ENCODE measurements at places on chromosomes 2 and 18. TPM values are rescaled to one million over a fixed set of nuclear protein-coding genes. Genes with fewer than 3 reads are reported as not detected.

CDH19 gene
- 6.3 TPM for polyA plus RNA-seq

PER2 gene
- polyA plus RNA-seq, result 1.3 TPM

DNA sequence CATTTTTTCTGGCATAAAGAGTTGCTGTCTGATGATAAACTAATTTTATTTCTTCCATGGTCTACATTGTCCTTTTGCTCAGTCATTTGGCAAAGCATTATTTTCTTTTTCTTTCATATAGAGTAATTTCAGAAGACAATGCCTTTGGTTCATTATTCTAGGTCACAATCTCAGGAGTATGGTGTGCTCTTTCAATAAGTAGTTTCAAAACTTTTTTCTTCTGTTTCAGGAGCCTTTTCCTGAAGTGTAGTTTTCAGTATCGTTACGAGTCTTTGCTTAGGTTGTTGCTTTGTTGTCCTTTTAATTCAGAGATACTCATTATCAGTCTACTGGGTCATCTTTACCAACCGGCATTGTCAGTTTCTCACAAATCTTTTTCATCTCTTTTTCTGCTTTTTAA lies 100.4 kb upstream of the GPC1 start:
- no peaks in the 10 kb centered on the region for H3K36me3 ChIP-seq
- no peak overlapping the region for H3K4me3 ChIP-seq
- no peaks in the 10 kb centered on the region for H3K4me1 ChIP-seq
- H3K27me3 ChIP-seq, result no peaks in the 10 kb centered on the region
- H3K27ac ChIP-seq, result no peak overlapping the region

GAD1 gene
- 9.9 TPM for polyA plus RNA-seq

DNA sequence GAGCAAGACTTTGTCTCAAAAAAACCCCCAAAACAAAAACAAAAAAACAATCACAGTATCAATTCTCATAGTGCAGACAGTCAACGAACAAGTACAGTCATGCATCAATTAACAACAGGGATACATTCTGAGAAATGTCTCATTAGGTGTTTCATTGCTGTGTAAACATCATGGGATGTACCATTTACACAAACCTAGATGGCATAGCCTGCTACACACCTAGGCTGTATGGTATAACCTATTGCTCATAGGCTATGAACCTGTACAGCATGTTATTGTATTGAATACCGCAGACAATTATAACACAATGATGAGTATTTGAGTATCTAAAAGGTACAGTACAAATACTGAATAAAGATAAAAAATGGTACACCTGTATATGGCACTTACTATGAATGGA lies 67.8 kb upstream of the LMAN1 start:
- no peaks in the 10 kb centered on the region for H3K27me3 ChIP-seq
- no peaks in the 10 kb centered on the region for H3K36me3 ChIP-seq
- no peak overlapping the region for H3K4me3 ChIP-seq
- no peak overlapping the region for H3K27ac ChIP-seq
- no peaks in the 10 kb centered on the region for H3K4me1 ChIP-seq

DNA sequence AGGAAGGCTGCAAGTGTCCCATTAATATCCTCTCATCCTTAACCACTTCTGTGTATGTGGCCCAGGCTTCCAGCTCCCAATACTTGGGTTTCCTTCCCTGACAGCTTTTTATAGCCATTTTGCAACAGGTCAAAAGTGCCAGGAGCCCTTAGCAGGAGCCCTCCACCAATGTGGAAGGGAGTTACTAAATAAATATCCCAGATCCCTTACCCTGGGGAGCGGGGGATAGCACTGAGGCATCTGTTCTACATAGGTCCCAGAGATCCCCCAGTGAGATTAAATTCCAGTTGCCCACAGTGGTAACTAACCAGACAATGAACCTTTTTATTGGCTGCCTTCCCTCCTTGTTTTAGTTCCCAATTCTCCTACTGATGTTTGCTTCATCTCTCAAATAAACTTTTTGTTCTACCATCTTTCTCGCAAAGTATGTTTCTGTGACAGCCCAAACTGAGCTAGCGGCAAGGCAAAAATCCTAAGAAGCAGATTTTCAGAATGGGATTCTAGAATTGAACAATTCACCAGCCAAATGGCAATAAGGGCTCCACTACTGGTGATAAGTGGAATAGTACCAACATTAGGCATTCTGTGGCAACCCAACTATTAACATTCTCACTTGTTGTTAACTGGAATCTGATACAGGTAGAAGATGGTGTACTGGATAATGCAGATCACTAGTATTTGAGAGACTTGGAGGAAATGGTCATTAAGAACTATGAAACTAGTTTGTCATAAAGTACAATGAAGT lies 83.9 kb upstream of the MAPRE2 start:
- H3K4me3 ChIP-seq, result no peak overlapping the region
- no peaks in the 10 kb centered on the region for H3K4me1 ChIP-seq
- no peaks in the 10 kb centered on the region for H3K36me3 ChIP-seq
- no peaks in the 10 kb centered on the region for H3K27me3 ChIP-seq

GRCh38 chr18:30971338-30971956 lies 71.1 kb downstream of the DSC3 start:
- no peak for DNase-seq
- H3K27ac ChIP-seq, result no peak overlapping the region
- H3K4me1 ChIP-seq, result no peaks in the 10 kb centered on the region
- no peak overlapping the region for H3K4me3 ChIP-seq

DNA sequence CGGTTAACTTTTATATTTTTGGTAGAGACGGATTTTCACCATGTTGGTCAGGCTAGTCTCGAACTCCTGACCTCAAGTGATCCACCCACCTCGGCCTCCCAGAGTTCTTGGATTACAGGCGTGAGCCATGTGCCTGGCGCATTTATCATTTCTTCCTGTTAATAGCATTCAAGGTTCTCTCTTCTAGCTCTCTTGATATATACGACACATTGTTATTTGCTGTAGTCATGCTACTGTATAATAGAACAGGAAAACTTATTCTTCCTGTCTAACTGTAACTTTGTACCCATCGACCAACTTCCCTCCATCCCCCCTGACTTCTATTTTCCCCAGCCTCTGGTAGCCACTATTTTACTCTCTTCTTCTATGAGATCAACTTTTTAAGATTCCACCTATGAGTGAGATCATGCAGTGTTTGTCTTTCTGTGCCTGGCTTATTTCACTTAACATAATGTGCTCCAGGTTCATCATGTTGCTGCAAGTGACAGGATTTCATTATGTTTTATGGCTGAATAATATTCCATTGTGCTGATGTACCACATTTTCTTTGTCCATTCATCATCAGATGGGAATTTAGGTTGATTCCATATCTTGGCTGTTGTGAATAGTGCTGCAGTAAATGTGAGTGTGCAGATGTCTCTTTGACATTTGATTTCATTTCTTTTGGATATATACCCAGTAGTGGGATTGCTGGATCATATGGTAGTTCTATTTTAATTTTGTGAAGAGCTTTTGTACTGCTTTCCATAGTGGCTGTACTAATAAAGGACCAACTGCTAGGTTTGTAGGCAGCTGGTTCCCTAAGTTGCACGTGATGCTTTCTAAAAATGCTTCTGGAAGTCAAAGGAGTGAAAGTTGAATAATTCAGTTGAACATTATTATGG lies 205.2 kb downstream of the PRKCE start:
- no peak overlapping the region for H3K4me3 ChIP-seq
- H3K27ac ChIP-seq, result no peak overlapping the region
- H3K4me1 ChIP-seq, result peaks cover 29% of the 10 kb centered on the region
- no peak for DNase-seq

BARD1 gene
- polyA plus RNA-seq, result 1.8 TPM

TRIM43 gene
- polyA plus RNA-seq, result not detected

- no peak for DNase-seq
- H3K36me3 ChIP-seq, result no peaks in the 10 kb centered on the region
- no peaks in the 10 kb centered on the region for H3K4me1 ChIP-seq
Measured at GRCh38 chr2:129242269-129242668, 737.2 kb upstream of the RAB6C start.

DNA sequence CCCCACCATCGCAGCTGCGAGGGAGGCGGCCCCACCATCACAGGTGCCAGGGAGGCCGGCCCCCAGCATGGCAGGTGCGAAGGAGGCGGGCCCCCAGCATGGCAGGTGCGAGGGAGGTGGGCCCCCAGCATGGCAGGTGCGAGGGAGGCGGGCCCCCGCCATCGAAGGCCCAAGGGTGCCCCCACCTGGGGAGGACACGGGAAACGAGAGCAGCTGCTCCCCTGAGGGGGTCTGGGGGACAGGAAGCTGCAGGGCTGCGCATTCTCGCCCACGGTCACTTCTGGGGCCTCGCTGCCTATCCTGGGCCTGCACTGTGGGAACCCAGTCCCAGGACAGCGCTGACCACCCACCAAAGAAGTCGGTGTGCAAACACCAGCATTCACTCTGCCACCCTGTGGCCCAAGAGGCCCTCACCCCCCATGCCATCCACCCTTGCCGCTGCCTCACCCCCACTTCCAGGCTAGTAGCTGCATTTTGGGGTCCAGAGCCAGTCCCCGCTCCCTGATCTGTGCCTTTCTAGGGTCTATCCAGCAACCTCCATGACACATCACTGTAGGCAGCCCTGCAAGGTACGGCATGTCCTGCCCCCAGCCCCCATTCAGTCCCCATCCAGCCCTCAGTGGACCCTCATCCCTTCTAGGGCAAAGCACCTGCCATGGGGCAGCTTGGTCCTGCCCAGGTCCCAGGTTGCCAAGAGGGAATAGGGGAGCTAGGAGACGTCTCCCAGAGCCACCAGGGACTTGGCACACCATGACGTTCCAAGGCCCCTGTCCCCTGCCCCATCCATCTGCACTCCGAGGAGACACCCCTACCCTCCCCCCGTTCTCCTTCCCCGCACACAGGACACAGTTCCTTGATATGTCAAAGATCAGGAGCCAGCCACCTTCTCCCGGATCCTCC lies 24.0 kb upstream of the GPC1 start:
- H3K27me3 ChIP-seq, result no peaks in the 10 kb centered on the region
- H3K27ac ChIP-seq, result no peak overlapping the region
- H3K4me1 ChIP-seq, result no peaks in the 10 kb centered on the region
- no peaks in the 10 kb centered on the region for H3K36me3 ChIP-seq

TEX44 gene
- not detected for polyA plus RNA-seq

DNA sequence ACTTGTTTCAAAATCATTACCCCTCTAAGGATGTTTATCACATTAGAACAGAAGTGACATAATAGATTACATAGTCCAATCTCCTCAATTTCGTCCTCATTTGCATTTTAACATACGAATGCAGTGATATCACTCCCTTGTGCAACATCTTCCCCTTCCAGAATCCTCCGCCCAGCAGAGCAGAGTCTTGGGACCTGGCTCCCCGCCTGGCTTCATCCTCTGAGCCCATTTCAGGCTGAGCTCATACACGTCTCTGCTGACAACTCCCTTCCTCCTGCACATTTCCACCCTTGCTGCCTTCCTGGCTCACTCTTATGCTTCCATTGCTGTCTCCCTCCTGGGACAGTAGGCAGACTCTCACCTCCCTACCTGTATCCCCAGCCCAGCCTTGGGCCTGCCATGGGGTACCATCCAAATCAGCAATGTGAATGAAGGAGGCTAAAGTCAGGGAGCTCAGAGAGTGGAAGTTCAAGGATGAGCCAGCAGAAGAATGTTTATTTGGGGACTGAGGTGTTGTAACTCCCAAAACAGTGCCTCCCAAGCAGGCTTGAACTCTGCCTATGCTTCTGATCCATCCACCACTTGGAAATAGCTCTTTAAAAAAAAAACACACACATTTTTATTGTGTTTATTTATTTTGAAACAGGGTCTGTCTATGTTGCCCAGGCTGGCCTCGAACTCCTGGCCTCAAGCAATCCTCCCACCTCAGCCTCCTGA lies 165.2 kb downstream of the TMEM200C start:
- no peak overlapping the region for H3K27ac ChIP-seq
- no peaks in the 10 kb centered on the region for H3K27me3 ChIP-seq
- no peak overlapping the region for H3K4me3 ChIP-seq
- DNase-seq, result no peak

ITGAV gene
- polyA plus RNA-seq, result 8.9 TPM

DNA sequence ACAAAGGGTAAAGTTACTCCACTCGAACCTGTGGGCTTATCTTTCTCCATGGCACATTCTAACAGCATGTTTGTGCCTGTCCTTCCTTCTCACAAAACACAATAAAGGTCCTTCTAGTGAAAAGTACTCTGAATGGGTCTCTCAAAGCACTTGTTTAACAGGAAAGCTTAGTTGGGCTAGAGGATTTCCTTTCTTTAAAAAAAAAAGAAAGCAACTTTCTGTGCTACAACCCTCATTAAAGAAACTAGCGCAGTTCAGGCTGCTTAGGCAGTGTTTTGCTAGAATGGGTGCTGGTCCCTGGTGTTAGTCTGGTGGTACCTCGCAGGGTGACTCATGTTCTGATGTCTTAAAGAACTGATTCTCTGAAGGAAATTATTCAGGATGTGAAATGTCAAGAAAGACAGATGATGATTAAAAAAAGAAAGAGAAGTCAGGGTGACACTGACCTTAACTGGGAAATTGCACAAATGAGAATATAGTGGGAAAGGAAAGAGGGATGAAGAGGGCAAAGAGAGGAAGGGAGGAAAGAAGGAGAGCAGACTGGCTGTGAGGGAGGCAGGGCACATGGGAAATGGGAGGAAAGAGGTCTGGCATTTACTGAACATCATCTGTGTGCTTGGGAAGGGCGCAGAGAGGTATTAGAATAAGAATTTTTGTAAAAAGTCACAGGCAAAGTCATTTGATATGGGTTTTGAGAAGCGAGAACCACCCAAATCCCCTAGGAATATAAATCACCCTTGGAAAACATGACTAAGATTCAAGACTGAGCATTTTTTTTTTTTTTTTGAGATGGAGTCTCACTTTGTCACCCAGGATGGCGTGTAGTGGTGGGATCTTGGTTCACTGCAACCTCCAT lies 74.9 kb downstream of the ATP8B1 start:
- DNase-seq, result no peak
- H3K4me3 ChIP-seq, result no peak overlapping the region
- no peaks in the 10 kb centered on the region for H3K36me3 ChIP-seq
- peaks cover 9% of the 10 kb centered on the region for H3K4me1 ChIP-seq

All from adrenal gland (tissue), 19 donors.